ENCODE measurements at places on chromosomes 6 and 20.

DNA sequence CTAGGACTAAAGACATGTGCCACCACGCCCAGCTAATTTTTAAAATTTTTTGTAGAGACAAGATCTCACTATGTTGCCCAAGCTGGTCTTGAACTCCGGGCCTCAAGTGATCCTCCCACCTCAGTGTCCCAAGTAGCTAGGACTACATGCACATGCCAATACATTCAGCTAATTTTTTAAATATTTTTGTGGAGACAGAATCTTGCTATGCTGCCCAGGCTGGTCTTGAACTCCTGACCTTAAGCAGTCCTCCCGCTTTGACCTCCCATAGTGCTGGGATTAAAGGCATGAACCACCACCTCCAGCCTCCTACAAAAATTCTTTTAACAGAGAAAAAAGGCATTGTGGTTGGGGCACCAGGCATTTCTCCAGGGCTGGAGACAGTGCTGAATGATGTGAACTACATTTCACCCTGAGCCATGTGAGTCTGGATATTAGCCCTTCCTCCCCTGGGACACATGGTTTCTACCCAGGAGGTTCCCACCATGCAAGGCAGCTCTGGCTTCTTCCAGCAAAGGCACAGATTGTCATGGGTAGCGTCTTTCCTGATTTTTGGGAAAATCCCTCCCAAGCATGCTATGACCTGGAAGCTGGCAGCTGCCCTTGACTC is 36.3 kb upstream of the CMTR1 start:
- no peak for DNase-seq

- no peak for DNase-seq
Observed at GRCh38 chr6:15356179-15356578, 110.3 kb downstream of the JARID2 start.

DNA sequence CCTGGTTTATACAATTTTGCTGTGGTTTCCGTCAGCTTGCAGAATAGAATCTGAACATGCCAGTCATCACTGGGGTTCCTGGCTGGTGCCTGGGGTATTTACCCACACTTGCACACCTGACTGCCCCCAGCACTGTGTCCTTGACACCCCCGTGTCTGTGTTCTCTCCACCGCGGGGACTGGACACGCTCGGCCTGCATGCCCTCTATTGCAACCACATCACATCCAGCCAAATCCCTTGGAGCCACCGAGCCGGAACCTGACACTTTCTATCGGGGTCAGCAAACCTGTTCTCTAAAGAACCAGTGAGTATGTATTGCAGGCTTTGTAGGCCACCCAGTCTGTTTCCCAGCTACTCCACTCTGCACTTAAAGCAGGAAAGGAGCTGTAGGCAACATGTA is 527.5 kb downstream of the PRKN start:
- DNase-seq = no peak

GRCh38 chr6:10381830-10382208 is 33.1 kb downstream of the TFAP2A start:
- DNase-seq = no peak

- no peak for DNase-seq
Observed at GRCh38 chr20:21437816-21438215, 40.5 kb upstream of the NKX2-4 start.

- peak; percentile 45 for DNase-seq
Observed at GRCh38 chr6:110528101-110528929, 51.9 kb upstream of the SLC22A16 start.

DNA sequence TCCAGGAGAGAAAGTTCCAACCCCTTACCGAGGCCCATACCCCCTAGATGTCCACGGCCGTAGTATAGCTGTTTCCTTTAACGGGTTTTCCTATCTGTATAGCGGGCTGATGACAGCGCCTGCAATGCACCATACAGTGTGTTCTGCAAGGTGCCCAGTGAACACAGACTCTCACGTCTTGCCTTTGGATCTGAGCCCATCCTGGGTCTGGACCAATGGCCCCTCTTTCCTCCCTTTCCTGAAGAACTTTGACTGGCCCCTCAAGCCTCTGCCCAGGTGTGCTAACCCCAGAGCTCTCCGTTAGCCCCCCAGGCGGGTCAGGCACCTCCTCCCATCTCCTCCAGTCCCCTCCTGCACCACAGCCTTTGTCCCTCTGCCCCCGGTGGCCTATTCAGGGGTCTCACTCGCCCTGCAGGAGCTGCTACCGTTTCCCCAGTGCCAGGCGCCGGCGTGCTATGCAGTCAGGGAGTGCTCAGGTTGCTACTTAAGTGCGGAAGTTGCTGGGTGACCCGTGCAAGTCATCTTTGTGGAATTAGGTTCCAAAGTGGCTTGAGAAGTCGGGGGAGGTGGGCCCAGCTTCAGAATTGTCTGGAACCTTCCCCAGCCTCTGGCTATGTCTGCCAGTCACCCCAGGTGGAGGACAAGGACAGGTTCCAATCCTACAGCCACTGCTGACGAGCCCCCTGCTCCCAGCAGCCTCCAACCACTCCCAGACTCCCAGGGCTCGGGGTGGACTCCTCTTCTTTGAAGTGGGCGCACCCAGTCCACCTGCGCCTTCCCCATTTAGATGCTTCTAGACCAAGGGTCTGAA is 35.0 kb upstream of the ZBP1 start:
- peak; percentile 5 for DNase-seq

- DNase-seq = no peak
Observed at GRCh38 chr6:162363757-162364156, 363.8 kb downstream of the PRKN start.

DNA sequence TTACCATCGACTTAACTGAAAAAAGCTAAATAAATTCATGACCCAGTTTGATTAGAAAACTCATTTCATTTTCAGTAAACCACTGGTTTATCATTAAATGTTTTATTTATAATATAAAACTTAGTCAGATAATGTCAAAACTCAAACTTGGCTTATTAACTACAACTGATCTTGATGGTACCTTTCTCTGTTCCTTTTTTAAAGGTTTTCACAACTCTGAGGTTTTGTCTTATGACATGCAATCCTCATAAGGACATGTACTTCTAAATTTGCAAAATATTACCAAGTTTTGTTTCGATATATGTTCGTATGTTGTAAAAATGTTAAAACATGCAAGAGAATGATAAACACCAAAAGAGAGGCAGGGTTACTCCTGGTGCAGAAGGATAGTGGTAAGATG is 82.5 kb upstream of the PDE10A start:
- no peak for DNase-seq

- DNase-seq = no peak
Observed at GRCh38 chr6:105331927-105332326, 71.0 kb downstream of the PREP start.

DNA sequence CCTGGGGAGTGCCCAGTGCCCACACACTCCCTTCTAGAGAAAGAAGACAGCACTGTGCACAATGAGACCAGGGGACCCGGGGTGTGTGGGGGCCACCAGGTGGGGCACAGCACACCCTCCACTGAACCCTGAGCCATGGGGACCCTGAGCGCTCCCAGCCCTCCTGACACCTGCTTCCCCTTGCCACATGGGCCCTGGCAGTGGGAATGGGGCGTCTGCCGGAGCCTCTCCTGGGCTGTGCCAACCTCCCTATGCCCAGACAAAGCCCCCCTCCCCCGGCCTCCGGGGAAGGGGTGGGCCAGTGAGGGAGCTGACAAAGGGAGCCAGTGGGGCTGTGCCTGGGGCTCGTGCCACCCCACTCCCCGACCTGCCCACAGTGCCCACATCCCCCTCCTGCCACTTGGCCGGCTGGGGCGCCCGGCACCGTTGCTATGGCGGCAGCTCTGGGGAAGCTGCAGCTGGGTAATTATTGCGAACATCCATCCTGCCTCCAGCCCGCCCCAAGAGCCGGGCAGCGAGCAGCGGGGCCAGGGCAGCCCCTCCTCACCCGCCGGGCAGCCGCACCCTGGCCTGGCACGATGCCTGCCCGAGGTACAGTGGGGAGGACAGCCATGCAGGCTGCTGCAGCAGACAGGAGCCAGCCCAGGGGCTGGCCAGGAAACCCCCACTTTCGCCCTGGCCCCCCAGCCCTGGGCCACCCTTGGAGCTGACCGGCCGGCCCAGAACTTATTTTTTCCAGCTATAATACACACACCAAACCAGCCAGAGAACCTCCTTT is 41.9 kb upstream of the NOL4L start:
- no peak for DNase-seq

- DNase-seq = no peak
Observed at GRCh38 chr6:127522714-127523113, 3.6 kb upstream of the MTCL3 start.

GRCh38 chr20:59316911-59317731 is 16.7 kb downstream of the EDN3 start:
- no peak for DNase-seq

DNA sequence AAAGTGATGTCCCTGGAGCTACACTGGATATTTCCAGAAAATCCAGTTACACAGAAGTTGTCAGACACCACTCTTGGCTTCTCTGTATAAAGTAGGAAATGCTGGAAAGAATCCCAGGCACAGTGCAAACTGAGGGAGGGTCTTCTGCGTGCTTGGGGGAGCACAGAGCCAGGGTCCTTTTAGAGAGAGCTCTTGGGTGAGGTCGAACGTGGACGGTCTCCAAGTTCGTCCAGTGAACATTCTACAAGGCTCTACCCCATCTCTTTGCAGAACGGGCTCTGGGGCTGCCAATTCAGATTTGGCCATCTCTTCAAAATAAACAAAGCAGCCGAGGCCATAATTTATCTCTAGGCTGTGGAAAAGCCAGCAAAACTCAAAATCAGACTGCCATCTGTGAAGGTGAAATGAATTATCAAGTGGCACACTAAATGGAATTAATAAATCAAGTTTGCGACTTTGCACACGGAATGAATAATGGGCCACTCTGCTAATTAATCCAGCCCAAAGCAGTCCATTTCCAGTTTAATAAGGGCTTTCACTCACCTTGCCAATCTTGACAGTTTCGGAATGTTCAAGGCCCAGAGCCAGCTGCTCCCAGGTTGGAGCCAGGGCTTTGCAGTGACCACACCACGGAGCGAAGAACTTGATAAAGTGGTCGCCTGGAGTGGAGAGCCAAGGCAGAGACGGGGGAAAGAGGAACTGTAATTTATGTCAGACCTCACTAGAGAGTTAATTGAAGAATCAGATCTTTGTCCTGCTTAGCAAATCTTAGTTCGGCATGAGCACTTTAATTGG is 19.3 kb downstream of the TXNDC5 start:
- no peak for DNase-seq

DNA sequence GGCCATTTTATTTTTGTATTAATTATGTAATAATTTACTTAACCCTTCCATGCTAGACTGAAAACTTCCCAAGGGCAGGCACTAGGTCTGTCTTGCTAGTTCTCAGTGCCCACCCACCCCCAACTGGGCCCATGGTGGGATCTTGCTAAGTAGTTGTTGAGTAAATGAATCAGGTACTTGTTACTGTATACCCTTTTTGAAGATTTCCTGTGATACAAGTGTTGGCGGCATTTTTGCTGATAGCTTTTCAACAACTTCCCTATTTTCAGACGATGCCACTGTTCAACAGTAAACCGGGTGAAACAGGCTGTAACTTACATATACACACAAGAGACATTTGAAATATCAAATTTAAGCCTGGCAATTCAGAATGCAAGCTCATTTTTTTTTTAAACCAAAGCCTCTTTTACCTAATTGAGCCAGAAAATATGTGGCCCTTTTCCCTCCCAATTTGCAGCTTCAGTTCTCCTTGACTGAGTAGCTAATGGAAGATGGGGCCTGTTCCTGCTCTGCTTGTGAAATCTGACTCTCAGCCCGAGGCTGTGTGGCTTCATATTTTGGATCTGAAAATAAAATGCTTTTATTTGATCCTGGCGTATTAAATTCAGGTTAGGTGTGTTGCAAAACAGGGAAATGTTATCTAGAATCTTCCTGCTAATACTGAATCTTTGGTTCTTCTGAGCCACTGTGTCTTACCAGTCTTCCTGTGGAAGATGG is 288.3 kb downstream of the NRN1 start:
- no peak for DNase-seq

- no peak for DNase-seq
Observed at GRCh38 chr6:61887423-61887822, 398.6 kb downstream of the KHDRBS2 start.

- no peak for DNase-seq
Observed at GRCh38 chr20:36281785-36282380, 24.3 kb upstream of the DLGAP4 start.

- DNase-seq = no peak
Observed at GRCh38 chr6:123587838-123588545, 48.8 kb downstream of the TRDN start.

DNA sequence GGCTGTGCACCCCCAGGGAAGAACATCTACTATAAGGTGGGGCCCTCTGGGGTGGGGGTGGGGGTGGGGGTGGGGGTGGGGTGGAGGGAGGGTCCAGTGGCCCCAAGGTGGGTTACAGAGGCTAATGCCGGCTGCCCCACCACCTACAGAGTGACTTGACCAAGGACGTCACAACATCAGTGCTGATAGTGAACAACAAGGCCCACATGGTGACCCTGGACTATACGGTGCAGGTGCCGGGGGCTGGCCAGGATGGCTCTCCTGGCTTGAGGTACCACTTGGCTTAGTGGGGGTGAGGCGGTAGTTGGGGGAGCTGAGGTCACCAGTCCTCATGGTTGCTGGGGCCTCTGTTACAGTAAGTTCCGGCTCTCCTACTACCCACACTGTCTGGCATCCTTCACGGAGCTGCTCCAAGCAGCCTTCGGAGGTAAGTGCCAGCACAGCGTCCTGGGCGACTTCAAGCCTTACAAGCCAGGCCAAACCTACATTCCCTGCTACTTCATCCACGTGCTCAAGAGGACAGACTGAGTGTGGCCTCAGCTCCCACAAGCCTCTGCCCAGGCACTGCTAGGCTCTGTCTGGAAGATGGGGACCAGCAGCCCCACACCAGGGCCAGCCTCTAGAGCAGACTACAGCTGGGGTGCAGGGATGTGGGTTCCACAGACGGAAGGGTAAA is 2.8 kb downstream of the GNMT start:
- DNase-seq = no peak

DNA sequence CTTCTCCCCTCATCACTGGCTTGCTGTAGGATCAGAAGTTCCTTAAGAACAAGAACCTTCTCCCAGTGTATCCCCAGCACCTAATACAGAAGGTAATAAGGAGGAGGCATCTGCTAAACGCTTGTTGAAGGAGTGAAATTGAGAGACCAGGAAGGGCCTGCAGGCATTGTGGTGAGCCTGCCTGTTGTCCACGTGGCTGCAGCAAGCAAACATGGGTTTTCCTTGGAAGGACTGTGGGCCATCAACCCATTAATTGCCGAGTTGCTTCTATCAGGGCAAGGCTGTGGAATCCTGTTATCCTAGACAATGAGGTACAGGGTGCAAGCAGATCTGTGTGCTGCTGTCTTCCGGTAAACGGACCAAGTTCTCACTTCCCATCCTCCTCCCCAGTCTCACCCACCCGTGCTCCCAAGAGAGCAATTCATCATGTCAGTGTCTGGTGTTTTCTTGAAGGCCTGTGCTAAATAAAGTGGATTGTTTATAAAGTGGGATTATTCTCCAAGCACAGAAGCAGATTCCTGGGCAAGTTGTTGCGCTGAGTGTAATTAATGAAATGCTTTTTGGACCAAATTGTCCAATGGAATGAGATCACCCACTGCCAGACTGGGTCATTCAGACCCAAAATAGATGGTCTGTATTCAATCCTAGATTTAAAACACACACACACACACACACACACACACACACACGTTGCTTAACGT is 164.6 kb upstream of the CDYL start:
- DNase-seq = no peak

Data from endothelial cell (in vitro differentiated cells).